Activated CD4-positive, alpha-beta T cell treated with anti-CD3 and anti-CD28 coated beads, Interleukin-2, amount 50 U/mL, for 4 hours (primary cell): ENCODE measurements at places on chromosomes 2 and 18.

DNA sequence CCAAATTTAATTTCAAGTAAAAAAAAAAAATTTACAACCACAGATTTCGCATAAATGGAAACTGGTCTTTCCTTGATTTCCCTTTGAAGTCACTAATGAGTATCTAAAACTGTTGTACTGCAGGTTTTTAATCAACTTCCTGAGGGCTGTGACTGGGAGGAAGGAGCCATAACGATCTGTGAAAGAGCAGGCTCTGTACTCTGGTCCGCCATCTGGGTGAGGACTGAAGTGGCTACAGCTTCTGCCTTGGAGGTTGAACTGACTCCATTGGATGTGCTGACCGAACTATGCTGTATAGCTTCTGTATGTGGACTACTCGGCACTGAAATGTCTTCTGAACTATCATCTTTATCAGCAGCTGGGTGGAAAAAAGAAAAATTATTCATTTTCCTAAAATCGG, 69.3 kb upstream of the CHN1 start:
- no peak for DNase-seq

GRCh38 chr2:62248226-62248625, 52.3 kb downstream of the B3GNT2 start:
- no peak for DNase-seq

GRCh38 chr2:198622986-198623730, 818.8 kb downstream of the PLCL1 start:
- DNase-seq: no peak

DNA sequence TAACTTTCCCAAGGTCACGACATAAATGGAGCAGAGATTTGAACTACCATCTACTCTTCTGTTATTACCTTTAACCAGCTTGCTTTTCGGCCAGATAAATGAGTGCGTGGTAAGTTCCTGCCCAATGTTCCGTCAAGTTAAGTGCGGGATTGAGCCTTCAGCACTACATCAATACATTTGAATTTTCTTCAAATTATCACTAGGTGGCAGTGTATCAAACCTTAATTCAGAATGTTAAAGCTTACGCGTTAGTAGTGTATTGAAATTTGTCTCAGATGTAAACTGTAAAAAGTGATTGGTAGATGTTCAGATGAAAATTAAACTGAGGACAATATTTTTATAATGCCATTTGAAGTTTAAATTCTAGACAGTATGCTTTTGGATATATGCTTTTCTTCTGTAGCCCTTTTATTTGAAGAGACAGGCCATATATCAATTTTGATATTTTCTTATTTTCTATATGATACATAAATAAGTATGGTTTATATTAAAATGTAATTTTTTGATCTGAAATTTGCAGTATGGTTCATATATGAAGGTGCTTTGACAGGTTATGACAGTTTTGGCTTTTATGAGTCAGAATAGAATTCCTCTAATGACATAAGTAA, 681.3 kb downstream of the ADCYAP1 start:
- DNase-seq: no peak

DNA sequence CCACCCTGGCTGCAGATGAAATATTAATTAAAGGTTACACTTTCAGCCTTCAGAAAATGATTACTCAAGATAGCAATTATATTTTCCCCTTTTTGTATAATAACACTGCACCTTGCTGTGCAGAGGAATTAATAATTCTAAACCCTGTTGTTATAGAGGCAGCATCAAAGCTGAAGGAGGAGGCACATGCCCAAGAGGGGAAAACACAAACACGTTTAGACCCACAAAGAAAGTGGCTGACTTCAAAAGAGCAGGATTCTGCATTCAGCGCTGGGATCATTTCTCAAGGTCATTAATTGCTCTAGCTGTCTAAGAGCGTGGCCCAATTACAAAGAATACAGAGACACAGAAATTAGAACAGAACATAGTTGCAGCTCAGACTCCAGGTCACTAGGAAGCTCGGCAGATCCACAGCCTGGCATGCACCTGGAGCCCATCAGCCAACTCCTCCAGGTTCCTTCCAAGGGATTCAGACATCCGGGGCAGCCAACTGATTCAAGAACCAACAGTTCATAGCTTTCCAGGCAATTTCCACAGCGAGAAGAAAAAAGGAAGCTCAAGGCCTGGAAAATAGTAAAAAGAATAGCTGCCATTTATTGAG, 102.3 kb upstream of the ID2 start:
- DNase-seq: no peak

DNA sequence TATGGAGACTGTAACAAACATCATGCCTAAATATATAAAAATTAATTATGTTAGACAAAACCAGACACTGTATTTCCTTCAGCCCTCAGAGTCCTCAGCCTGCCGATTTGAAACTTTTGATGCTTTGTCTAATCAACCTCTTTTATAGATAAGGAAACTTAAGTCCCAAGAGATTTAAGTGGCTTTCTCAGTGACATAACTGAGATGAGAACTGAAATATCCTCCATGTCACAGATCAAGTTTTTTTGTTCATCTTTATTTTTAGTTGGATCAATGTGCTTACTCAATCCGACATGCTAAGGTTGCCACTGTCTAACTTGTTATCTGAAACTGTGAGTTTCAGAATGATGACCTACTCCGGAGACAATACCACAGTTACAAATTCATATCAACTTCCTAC, 72.3 kb downstream of the BARD1 start:
- no peak for DNase-seq

GRCh38 chr18:62715759-62716615, 646 bp downstream of the PHLPP1 start:
- DNase-seq: peak; percentile 40

DNA sequence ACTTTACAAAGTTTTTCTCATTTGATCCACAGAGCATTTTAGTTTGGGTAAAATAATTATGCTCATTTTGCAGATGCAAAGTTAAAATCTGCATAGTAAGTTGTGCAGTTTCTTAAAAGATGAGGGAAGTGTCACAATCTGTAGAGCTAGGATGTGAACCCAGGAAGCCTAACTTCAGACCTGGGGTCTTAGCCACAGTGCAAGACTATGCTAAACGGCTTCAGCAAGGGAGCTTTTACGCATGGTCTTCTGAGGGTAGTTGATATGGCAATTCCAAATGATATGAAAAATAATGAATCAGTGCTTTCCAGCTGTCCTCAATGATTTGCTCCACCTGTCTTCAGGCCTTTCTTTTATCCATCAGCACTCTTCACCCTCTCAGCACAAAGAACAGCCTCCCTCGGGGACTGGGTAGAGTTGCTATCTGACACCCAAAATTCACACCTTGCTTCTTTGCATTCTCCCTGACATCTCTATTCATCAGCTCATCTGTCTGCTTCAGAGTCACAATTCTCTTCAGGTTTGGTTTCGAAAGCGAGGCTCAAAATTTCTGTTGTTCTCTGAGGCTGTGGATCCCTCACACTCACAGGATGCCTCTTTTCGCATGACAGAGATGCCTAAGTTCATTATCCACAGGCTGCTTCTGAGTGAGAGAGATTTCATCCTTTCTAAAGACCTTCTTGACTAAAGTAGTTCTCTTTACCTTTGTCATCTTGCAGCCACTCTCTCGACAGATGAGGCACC, 302.5 kb downstream of the NRXN1 start:
- DNase-seq: no peak
